ENCODE measurements at places on chromosomes 16 and 17.

DNA sequence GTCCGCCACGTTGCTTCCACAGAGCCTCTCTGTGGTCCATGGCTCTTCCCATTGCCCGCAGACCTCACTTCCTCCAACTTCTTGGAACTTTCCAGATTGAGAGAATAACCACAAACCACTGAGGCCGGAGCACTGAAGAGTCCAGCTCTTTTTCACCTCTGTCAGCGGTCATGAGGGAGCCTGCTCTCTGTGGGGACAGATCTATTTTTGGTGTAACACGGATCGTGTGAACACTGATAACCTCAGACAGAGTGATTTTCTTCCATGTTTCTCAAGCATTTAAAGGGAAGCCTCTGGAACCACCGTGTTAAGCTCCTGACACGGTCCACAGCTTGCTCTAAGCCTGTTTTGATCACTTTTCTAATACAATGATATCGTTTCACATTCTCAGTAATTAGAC, 49.7 kb downstream of the NTN1 start:
- peaks cover 3% of the 10 kb centered on the region for H3K27me3 ChIP-seq
- no peak overlapping the region for H3K4me3 ChIP-seq
- H3K4me1 ChIP-seq = no peaks in the 10 kb centered on the region

DNA sequence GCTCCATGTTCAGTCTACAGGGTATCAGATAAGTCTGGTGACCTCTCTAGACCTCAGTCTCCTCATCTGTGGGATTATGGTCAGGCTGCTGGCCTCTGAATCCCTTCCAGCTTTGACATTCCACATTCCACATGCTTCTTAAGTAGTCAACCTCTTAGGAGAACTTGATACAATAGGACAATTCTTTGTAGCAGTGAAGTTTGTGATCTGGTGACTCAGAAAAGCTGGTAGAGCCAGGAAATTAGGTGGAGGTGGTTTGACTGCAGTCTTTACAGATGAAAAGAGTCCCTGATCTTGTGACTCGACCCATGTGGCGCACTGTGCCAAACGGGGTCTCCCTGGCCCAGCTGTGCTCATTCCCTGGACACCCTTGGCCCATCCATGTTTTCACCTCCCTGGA, 147.8 kb downstream of the NTN1 start:
- DNase-seq = no peak
- H3K36me3 ChIP-seq = no peaks in the 10 kb centered on the region
- H3K4me3 ChIP-seq = no peak overlapping the region
- peaks cover 12% of the 10 kb centered on the region for H3K27me3 ChIP-seq

- peaks cover 7% of the 10 kb centered on the region for H3K4me1 ChIP-seq
- no peak for DNase-seq
- no peaks in the 10 kb centered on the region for H3K27me3 ChIP-seq
- H3K36me3 ChIP-seq = no peaks in the 10 kb centered on the region
Measured at GRCh38 chr17:69500911-69501429, 86.5 kb downstream of the MAP2K6 start.

- H3K4me1 ChIP-seq = no peaks in the 10 kb centered on the region
- H3K27me3 ChIP-seq = peaks cover 5% of the 10 kb centered on the region
- DNase-seq = no peak
- H3K27ac ChIP-seq = peak overlapping the region; percentile 68
- no peak overlapping the region for H3K4me3 ChIP-seq
- no peaks in the 10 kb centered on the region for H3K36me3 ChIP-seq
Measured at GRCh38 chr17:44794851-44795413, 35.2 kb downstream of the GJC1 start.

- DNase-seq = no peak
- H3K27me3 ChIP-seq = no peaks in the 10 kb centered on the region
- H3K36me3 ChIP-seq = no peaks in the 10 kb centered on the region
- H3K4me3 ChIP-seq = no peak overlapping the region
- peaks cover 22% of the 10 kb centered on the region for H3K4me1 ChIP-seq
Measured at GRCh38 chr16:46947900-46948547, 25.4 kb downstream of the DNAJA2 start.
